ENCODE measurements at places on chromosomes 4 and X.

GRCh38 chr4:24400537-24400936 is 183.8 kb downstream of the DHX15 start:
- no peak for DNase-seq

DNA sequence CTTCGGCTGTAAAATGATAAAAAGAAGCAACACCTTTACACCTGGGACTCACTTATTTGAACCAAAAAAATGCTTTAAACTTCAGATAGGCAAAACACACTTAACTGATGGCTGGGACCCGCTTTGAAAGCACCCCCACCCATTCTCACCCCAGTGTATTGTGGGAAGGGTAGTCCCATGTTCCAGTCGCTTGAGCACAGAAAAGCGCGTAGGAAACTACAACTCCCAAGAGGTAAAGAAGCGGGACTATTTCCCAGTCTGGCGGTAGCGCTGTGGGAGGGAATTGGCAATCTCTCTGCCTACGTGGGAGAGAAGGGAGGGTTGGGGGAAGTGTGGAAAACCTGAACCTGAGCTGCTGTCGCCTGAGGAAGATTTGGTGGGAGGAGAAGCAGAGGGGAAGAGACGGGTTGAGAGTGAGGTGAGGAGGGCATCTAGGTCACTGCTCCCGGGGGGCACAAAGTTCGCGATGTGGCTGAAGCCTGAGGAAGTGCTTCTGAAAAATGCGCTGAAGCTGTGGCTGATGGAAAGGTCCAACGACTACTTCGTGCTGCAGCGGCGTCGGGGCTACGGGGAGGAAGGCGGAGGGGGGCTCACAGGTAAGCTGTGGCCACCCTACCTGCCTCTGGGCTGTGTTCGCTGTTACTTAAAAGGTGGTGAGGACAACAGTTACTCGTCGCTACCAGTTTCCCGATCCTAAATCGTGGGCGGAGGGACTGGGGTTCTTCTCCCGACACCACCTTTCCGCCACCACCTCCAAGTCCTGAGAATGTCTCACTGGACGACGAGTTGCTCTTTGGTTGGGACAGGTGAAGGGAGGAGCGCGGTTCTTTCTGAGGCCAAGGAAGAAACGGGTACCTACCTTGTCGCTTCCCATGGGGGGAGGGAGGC is at the start of gene TBC1D8B:
TSS of gene TBC1D8B (plus strand) at position 286 of the 888 bp plus-strand sequence. CDS start at position 467, 181 bp downstream.
- peak; percentile 11 for DNase-seq

- DNase-seq = no peak
These were observed 10.2 kb upstream of the RHOH start for GRCh38 chr4:40186665-40187014.

DNA sequence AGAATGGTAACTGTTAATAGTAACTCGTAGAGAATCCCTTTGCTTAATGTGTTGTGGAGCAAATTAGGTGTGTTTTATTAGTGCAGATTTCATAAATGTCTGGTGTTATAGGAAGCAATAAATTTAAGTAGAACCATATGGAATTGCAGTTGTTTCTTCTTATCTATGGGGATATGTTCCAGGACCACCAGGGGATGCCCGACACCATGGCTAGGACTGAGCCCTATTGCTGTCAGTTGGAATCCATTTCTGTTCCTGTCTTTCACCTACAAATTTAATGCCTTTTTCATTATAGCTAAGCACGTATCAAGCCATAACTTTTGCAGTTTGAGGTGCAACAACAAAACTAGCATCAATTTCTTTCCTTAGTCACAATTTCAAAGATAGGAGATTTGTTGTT is 72.5 kb downstream of the DDIT4L start:
- DNase-seq = no peak

GRCh38 chrX:50747471-50747900 is 66.5 kb downstream of the SHROOM4 start:
- DNase-seq = peak; percentile 8
